D721Med (cell line): ENCODE measurements at places on chromosomes 5 and 9.

GRCh38 chr9:4464911-4465513 lies 25.3 kb upstream of the SLC1A1 start:
- no peak for DNase-seq

DNA sequence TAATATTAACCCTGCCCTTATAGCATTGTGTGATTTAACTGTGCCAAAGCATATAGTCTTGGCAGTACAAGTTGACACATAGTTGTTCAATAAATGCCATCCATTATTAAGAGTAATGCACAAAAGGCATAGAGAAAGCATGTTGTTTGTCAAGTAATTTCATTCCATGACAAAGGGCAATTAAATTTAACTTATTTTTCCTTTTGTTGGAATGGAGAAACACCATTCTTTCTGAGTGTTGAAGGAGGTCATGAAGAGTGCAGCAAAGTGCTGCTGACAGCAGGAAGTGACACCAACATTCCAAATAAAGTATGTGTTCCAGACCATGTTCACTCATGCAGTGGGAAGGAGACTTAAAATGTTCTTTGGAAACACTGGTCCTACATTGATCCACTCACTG lies 29.1 kb downstream of the ANKDD1B start:
- DNase-seq, result no peak

GRCh38 chr9:87670572-87671264 lies 55.2 kb upstream of the CTSL start:
- no peak for DNase-seq

- DNase-seq, result no peak
Measured at GRCh38 chr5:402615-403359, 40.2 kb upstream of the EXOC3 start.

GRCh38 chr9:136023410-136024225 lies 62.4 kb upstream of the UBAC1 start:
- DNase-seq, result no peak

DNA sequence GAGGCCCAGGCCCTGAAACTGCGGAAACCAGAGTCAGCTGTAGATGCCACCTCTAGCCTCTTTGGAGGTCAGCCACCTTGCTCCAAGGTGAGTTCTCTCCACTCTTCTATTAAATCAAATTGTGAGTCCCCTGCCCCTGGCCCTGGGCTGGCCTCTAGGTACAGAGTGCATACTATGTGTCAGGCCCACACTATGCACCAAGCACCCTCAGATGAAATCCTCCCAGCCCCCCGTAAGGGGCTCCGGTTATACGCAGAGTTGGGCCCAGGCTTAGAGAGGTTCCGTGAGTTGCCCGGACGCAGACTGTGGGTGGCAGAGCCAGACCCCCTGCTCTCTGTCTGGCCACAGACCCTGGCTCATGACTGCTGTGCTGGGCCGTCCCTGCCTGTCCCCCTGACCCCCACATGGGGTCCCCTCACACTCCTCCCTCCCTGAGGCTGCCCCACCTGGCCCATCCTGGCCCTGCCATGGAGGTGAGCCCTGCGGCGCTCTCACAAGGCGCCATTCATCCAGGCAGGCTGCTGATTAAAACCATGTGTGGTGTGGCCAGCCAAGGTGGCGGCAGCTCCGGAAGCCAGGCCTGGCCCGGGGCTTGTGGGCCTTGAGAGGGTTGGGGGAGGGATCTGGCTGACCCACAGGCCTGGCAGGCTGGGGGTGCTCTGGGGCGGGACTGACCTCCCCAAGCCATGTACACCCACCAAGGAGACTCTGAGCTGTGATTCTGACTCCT lies 65.5 kb upstream of the SYNPO start:
- no peak for DNase-seq

DNA sequence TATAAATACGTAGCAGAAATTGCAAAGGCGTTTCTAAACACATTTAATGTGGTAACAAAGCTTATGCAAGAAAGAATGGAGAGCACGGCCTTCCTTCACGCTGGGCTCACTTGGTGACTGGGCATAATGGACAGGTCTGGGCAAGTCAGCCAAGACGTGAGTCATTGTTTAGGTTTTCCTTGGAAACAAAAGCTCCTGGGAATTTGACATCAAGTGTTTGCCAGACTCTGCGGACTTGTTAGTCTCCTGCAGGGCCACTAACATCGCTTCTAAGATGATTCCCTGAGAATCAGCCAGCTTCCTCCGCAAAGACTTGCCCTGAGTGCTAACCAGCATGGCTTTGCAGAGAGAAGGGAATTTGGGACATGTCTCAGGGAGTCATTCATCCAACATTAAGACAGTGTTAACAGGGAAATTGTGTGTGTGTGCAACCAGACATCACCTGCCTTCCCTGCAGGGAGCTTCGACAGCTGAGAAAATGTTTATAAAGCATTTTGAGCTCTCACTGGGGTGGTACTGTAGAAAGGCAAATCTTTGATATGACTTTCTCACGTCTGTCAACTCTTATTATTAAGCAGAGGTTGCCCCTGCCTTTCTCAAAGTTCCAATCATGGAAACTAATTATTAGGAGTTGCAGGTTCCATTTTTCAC lies 182.5 kb downstream of the NTRK2 start:
- DNase-seq, result no peak

GRCh38 chr9:94139672-94140417 lies 55.6 kb downstream of the PTPDC1 start:
- DNase-seq, result no peak

DNA sequence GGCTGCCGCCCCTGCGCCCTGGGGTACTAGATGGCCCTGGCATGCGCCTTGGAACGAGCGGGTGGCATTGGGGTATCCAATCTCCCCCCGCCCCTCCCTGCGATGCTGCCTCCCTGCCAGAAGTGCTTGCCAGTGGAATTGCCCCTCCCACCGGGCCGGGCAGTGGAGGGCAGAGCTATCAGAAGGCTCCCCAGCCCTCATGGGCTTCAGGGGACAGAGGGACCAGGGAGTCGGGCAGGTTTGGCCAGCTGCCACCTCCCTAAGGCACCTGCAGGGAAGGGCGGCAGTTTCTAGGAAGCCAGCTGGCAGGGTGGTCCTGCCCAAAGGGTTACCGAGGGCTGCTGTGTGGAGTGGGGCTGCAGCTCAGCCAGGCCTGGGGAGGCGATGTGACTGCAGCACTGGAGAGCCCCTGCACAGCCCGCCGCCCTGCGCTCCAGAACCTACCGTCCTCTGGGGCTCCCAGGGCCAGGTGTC lies 52.8 kb upstream of the EGFL7 start:
- DNase-seq, result no peak

- no peak for DNase-seq
Measured at GRCh38 chr9:134634176-134634575, 7.4 kb upstream of the COL5A1 start.

- DNase-seq, result no peak
Measured at GRCh38 chr5:40984884-40985283, 75.6 kb downstream of the C7 start.

DNA sequence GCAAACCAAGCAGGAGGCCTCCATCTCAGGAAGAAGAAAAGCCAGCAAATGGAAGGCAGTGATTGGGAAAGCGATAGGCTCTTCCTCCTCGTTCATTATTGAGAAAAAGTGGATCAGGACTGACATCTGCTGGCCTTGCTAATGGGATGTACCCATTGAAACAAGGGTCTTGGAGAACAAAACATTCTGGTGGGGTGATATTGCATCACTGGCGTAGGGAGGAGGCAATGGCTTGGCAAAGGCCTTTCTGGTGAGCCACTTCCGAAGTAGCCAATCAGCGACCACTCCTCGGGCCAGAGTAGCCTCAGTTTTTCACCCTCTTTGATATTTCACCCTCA lies 86.7 kb upstream of the NFIB start:
- no peak for DNase-seq

- DNase-seq, result no peak
Measured at GRCh38 chr5:170576602-170577535, 73.0 kb downstream of the KCNIP1 start.

GRCh38 chr5:61496446-61496845 lies 164.4 kb downstream of the ZSWIM6 start:
- no peak for DNase-seq

DNA sequence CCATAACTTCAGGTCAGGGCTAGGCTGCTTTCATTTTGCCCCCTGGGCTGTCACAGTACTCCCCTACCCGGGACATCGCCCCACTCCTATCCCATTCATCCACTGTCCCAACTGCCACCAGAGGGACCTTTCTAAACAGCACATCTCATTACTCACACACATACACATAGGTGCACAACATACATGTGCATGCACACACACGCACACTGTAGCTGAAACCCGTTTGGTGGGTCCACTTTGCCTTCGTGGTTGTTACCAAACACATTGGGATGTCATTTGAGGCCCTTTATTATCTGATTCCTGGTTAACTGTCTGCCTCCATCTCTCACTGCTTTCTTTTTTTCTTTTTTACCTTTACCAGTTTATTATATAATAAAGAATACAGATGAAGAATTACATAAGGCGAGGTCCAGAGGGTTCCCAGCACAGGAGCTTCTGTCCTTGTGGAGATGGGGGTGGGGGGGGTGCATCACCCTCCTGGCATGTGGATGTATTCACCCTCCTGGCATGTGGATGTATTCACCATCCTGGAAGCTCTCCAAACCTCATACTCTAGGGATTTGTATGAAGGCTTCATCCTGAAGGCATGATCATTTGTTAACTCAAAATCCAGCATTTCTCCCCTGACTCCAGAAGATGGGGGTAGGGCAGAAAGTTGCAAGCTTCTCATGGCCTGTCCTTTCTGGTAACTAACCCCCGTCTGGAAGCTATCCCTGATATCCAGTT lies 186.0 kb downstream of the GOLPH3 start:
- no peak for DNase-seq

GRCh38 chr5:108353087-108353486 lies 28.8 kb downstream of the FBXL17 start:
- DNase-seq, result no peak

- DNase-seq, result no peak
Measured at GRCh38 chr5:82859451-82860140, 217.6 kb downstream of the TMEM167A start.

- no peak for DNase-seq
Measured at GRCh38 chr9:122016744-122017143, 76.4 kb downstream of the TTLL11 start.

DNA sequence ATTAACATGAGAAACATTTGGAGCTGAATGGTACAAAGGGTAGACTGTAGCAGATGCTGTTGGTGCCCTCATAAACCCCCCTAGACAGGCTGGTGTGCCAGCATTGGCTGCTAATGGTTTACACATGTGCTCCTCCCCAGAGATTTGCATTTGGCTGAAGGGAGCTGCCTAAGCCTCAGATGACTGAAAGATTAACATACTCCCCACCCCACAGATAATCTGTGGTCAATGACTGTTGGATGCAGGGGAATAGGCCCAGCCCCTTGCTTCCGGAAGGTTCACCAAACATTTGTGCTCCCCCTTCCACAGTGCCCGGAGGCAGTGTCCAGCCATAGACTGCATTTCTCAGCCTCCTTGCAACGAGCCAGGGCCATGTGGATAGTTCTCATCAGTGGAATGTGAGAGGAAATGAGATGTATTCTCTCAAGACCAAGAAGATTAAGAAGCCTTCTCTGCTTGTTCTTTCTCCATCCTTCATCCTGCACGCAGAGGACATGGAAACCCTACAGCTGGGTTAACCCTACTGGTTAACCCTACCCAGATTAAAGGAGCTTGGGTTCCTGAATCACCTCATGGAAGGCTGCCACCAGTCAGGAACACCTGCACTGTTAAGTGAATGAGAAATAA lies 79.6 kb downstream of the PHAX start:
- DNase-seq, result peak; percentile 51

- no peak for DNase-seq
Measured at GRCh38 chr9:134335061-134335460, 8.8 kb downstream of the RXRA start.

- no peak for DNase-seq
Measured at GRCh38 chr9:86734771-86735170, 212.5 kb downstream of the GAS1 start.

GRCh38 chr9:84513473-84513872 lies 156.1 kb upstream of the NTRK2 start:
- no peak for DNase-seq

DNA sequence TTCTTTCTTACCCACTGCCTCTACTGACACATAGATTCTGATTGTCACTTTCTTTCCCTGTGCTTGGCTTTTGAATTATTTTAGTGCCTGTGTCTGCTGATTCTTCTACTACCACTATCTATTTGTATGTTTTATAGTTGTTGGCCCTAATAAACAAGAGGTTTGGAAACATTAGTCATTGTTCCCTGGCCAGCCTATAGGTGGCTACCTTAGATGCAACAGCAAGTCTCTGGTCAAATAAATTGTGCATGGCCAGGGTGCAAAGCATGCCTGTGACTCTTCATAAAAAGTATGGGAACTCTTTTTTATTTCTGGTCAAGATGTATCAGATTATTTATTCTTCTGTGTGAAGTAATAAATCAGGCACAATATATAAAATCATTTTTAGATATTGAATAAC lies 124.4 kb downstream of the PLK2 start:
- DNase-seq, result no peak

- no peak for DNase-seq
Measured at GRCh38 chr9:128056887-128057723, 10.0 kb downstream of the NAIF1 start.

- no peak for DNase-seq
Measured at GRCh38 chr9:112789473-112789872, 38.9 kb downstream of the SNX30 start.

DNA sequence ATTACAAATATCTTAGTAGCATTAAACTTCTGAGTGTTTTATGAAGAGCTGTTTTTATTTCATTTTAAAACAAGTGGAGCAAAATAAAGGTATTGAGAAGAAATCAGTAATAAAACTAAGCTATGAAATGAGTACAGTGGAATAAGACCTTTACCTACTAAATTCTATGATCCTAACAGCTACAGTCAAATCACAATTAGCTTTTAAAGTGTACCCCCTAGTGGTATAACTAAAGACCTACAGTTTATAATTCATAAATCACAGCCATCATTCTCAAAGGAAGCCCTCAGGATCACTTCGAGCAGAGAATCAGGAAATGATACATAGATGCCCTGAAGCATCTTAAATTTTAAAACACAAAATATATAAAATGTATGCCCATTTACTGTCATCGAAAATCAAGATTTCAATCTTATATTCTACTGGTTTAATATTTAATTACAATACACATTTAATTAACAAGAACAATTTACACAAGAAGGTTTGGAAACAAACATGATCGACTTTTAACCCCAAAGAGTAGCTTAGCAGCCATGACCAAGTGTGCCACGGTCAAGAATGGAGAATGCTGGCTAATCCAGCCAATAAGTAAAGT lies 12.3 kb downstream of the CCNH start:
- no peak for DNase-seq

DNA sequence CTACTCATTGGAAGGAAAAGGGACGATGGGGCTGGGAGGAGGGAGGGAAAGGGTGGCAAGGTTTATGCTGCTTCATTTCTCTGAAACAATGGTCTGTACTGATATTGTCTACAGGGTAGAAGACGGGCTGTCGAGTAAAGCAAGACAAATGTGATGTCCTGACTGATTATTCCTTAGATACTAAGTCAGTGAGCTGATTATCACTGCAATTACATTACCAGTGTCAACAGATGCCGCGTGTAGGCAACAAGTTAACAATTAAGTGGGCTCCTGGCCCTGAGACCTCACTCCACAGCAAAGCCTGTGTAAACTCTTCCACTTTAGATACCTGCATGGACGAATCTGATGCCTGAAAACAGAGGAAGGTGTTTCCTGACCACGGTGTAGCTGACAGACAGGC lies 602.8 kb downstream of the IRX1 start:
- DNase-seq, result peak; percentile 52

GRCh38 chr5:142215915-142216681 lies 107.5 kb downstream of the NDFIP1 start:
- no peak for DNase-seq
